Type B pancreatic cell (in vitro differentiated cells): ENCODE measurements at places on chromosomes 7 and 10.

- no peak overlapping the region for H3K4me3 ChIP-seq
- H3K4me1 ChIP-seq: peaks cover 4% of the 10 kb centered on the region
- H3K27me3 ChIP-seq: peaks cover 8% of the 10 kb centered on the region
- DNase-seq: no peak
- H3K36me3 ChIP-seq: peaks cover 15% of the 10 kb centered on the region
- no peak overlapping the region for H3K27ac ChIP-seq
Measured at GRCh38 chr7:129443612-129444011, 9.4 kb downstream of the STRIP2 start.

GRCh38 chr10:4048236-4048864 lies 263.3 kb upstream of the KLF6 start:
- no peaks in the 10 kb centered on the region for H3K27me3 ChIP-seq
- no peak for DNase-seq
- H3K4me1 ChIP-seq: peaks cover 4% of the 10 kb centered on the region
- H3K27ac ChIP-seq: no peak overlapping the region

GRCh38 chr7:519484-520390 lies at the start of gene PDGFA:
Gene PDGFA (minus strand): TSS chr7:519846. CDS start chr7:519001, 845 bp downstream.
- peak within 1 kb of the TSS; percentile 92 for H3K4me3 ChIP-seq
- H3K27me3 ChIP-seq: peaks cover 49% of the 10 kb centered on the region
- H3K27ac ChIP-seq: peak within 1 kb of the TSS; percentile 83
- H3K36me3 ChIP-seq: no peaks in the 10 kb centered on the region
- H3K4me1 ChIP-seq: peaks cover 6% of the 10 kb centered on the region

GRCh38 chr7:114084472-114085312 lies 165.9 kb upstream of the PPP1R3A start:
- DNase-seq: no peak
- no peaks in the 10 kb centered on the region for H3K36me3 ChIP-seq
- H3K27ac ChIP-seq: peak overlapping the region; percentile 94
- peaks cover 48% of the 10 kb centered on the region for H3K4me1 ChIP-seq
- H3K27me3 ChIP-seq: peaks cover 85% of the 10 kb centered on the region

- no peaks in the 10 kb centered on the region for H3K36me3 ChIP-seq
- H3K27me3 ChIP-seq: no peaks in the 10 kb centered on the region
- no peak overlapping the region for H3K27ac ChIP-seq
- H3K4me3 ChIP-seq: no peak overlapping the region
- DNase-seq: no peak
Measured at GRCh38 chr10:53403688-53404087, 631.1 kb upstream of the MBL2 start.

DNA sequence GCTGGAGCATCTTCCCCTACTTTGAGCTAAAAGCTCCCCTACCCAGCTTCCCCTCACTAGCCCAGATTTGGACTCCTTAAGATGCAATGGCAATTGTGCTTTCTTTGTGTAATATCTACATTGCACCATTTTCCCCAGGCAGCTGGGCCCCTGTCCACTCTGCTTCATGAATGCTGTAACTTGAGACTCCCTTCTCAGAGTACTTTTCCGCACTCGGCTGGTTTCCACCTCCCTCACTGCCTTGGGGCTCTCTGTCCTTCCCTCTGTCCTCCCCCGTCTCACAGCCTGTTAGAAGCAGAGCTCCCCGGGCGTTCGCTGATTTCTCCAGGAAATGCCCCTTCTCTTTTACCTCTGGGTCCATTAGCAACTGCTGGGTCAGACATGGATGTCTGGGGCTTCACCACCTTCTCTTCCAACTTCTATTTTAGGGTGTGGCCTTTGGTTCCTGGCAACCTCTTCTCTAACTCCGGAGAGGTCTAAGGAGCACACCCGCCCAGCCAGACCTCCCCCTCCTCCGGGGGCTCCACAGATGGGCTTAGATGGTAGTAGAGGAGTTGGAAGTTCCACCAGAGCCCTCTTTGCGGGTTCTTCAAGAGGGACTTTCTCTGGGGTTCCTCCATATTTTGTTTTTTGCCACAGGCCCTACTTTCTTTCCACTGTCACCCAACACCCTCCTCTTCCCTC lies 2.9 kb upstream of the TMEM72 start:
- H3K27ac ChIP-seq: peak overlapping the region; percentile 68
- peaks cover 6% of the 10 kb centered on the region for H3K27me3 ChIP-seq
- H3K4me3 ChIP-seq: peak overlapping the region; percentile 73
- DNase-seq: no peak

DNA sequence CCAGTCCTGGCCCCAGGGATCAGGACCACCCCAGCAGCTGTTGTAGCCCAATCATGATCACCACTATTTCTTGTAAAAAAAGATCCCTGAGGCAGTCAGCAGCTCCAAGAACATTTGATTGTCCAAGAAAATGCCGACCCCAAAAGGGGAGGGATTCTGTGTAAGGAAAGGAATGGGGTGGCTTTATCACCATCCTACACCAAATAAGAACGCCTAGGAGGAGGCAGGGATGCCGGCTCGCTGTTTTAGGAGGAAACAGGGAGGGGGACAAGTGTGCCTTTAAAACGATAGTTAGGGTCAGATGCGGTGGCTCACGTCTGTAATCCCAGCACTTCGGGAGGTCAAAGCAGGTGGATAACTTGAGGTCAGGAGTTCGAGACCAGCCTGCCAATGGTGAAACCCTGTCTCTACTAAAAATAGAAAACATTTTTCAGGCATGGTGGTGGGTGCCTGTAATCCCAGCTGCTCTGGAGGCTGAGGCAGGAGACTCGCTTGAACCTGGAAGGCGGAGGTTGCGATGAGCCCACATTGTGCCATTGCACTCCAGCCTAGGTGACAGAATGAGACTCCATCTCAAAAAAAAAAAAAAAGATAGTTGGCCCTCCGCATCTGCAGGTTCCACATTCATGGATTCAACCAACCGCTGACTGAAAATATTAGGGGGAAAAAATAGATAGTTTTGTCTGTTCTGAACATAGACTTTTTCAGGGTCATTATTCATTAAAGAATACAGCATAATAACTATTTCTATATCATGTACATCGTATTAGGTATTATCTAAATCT lies 63.6 kb downstream of the PDIA4 start:
- peaks cover 3% of the 10 kb centered on the region for H3K27me3 ChIP-seq
- peaks cover 19% of the 10 kb centered on the region for H3K4me1 ChIP-seq
- no peak overlapping the region for H3K27ac ChIP-seq
- peak overlapping the region; percentile 96 for H3K4me3 ChIP-seq

DNA sequence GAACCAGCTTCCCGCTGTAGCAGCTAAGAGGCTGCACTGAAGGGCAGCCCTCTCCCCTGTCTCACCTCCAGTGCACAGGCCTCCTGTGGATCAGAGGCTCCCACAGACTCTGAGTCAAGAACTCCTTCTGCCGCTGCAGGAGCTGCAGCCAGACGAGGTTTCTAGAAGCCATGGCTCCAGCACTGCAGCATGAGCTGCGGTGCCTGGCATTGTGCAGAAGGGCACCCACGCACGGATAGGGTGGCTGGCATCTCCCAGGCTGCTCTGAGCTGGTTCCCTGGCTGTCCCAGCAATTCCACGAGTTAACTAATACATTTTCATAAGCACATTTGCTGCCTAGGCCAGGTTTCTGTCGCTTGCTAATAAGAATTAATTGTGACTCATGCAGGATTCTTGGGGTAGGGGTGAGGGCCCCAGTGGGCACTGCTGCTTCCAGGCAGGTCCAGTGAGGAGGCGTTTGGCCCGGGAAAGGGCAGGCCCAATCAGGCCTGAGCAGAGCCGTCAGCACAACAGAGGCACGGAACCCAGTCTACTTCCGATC lies 594.2 kb downstream of the DNAJB6 start:
- no peak for DNase-seq
- peaks cover 11% of the 10 kb centered on the region for H3K4me1 ChIP-seq
- H3K4me3 ChIP-seq: no peak overlapping the region
- H3K36me3 ChIP-seq: peaks cover 4% of the 10 kb centered on the region

DNA sequence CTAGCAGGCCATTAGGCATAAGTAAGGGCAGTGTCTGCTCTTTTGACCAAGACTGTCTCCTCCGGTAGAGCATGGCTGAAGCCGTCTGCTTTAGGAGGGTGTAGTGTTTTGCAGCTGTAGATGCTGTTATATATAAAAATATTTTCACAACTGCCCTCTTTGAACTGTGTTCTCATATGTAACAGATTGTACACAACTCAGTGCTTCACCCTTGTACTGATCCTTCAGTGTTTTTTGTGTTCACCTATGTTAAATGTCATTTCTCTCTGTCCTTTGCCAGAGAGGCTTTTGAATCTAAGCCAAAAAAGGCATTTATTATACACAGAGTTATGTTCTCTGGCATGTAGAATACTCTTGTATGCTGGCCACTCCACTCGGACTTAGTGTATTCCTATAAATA lies 135.5 kb downstream of the BICC1 start:
- no peak overlapping the region for H3K4me3 ChIP-seq
- no peaks in the 10 kb centered on the region for H3K27me3 ChIP-seq
- DNase-seq: no peak
- peaks cover 3% of the 10 kb centered on the region for H3K36me3 ChIP-seq
- H3K4me1 ChIP-seq: peaks cover 18% of the 10 kb centered on the region

GRCh38 chr10:124723826-124724225 lies 20.4 kb downstream of the FAM53B start:
- no peaks in the 10 kb centered on the region for H3K36me3 ChIP-seq
- no peak for DNase-seq
- H3K4me1 ChIP-seq: peaks cover 53% of the 10 kb centered on the region
- H3K27ac ChIP-seq: peak overlapping the region; percentile 65
- no peak overlapping the region for H3K4me3 ChIP-seq

GRCh38 chr7:140263277-140263676 lies 86.5 kb upstream of the KDM7A start:
- H3K36me3 ChIP-seq: no peaks in the 10 kb centered on the region
- no peak overlapping the region for H3K27ac ChIP-seq

DNA sequence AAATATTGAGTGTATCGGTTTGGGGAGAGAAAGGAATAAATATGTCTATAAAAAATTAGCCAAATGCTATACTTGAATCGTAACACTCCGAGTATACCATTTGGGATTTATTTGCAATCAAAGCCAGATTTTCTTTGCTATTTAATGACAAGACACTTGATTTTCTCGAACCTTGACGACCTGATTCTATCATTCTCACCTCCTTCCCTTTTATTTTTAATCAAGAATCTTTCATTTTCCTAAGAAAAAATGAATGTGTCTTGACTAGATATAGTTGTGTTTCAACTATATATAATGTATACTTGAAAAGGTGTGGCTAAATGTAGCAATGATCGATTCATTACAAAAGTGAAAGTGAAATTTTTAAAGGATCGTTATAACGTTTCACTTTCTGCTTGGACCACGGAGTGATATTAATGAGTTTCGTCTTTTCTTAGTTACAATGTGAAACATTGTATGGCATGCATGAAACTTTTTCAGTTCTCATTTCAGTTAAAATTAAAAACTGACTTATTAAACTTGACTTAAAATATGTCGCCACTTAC lies 562 bp downstream of the NUB1 start:
- H3K4me1 ChIP-seq: peaks cover 11% of the 10 kb centered on the region
- no peaks in the 10 kb centered on the region for H3K27me3 ChIP-seq
- no peak for DNase-seq
- H3K4me3 ChIP-seq: peak overlapping the region; percentile 90
- peak overlapping the region; percentile 77 for H3K27ac ChIP-seq

- H3K36me3 ChIP-seq: peaks cover 4% of the 10 kb centered on the region
- DNase-seq: no peak
- no peaks in the 10 kb centered on the region for H3K27me3 ChIP-seq
- peaks cover 5% of the 10 kb centered on the region for H3K4me1 ChIP-seq
- H3K4me3 ChIP-seq: no peak overlapping the region
Measured at GRCh38 chr10:16887565-16887964, 70.3 kb upstream of the RSU1 start.

DNA sequence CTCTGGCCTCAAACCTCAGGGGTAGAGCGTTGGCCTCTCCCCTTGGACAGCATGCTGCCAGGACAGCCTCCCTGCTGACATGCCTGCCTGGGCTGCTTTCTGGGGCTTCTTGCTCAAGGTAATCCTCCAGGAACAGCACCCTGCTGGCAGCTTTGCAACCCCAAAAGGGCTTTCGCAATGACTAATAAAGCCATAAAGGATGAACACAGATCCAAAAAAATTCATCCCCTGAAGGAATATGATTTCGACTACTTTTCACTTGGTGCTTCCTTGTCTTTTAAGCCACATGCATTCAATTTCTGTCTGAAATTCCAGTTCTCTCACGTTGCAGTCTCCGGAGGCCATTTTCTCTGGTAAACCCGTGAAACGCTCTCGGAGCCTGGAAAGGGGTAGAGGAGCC lies 15.1 kb upstream of the SH3PXD2A start:
- peak overlapping the region; percentile 68 for H3K27ac ChIP-seq
- no peaks in the 10 kb centered on the region for H3K27me3 ChIP-seq
- H3K4me1 ChIP-seq: peaks cover 27% of the 10 kb centered on the region
- H3K4me3 ChIP-seq: peak overlapping the region; percentile 35
- H3K36me3 ChIP-seq: peaks cover 6% of the 10 kb centered on the region
- DNase-seq: no peak

DNA sequence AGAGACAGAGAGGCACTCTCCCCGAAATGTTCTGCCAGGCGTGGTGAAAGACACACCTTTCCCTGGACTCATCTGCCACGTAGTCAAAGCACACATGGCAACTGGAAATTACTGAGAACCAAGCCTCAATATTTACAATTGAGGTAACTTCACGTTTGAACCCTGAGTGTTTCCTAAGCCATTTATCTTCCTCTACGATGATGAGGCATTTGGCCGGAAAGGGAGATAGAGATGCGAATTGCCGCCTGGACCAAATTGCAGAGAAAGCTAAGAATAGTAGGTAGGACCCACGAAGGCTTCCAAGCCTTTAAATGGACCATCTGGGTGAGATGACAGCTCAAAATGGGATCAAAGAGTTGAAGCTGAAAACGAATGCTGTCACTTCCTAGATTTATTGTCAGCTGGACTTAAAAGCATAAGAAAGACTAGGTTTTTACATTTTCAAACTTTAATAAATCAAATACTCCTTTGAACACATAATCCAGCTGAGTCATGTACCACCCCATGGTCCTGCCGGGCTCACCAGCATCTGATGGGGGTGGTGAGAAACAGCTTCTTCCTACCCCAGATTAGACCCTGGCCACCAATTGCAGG lies 135.6 kb upstream of the LYZL2 start:
- peaks cover 7% of the 10 kb centered on the region for H3K27me3 ChIP-seq
- no peak for DNase-seq
- H3K36me3 ChIP-seq: no peaks in the 10 kb centered on the region

DNA sequence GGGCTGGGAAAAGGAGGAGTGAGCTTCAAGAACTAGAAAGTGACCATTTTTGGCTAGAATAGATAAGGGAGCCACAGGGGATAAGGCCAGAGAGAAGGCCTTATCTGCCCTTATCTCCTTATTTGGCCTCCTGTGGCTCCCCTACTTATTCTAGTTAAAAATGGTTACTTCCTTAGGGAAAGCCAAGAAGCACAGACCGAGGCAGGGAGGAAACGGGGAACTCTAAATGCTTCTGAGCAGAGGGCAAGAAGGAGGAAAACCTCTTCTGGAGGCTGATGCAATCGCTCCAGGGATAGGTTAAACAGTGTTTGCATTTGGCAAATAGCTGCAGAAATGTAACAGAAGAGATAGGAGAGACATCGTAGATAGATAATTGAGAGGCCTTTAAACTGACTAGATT lies 18.6 kb downstream of the NRP1 start:
- no peak overlapping the region for H3K4me3 ChIP-seq
- no peaks in the 10 kb centered on the region for H3K27me3 ChIP-seq
- no peak overlapping the region for H3K27ac ChIP-seq
- peaks cover 14% of the 10 kb centered on the region for H3K4me1 ChIP-seq

DNA sequence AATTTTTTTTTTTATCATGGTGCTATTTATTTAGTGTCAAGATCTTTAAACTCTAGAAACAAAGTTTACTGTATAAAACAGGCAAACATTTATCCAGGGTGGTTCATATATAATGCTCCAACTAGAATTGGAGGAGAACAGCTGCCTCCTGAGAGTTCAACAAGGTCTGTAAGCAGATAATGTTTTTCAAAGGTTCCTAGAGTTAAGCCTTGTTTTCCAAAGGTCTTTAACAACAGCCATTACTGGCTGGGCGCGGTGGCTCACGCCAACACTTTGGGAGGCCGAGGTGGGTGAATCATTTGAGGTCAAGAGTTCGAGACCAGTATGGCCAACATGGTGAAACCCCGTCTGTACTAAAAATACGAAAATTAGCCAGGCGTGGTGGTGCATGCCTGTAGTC lies 316.7 kb downstream of the CCDC3 start:
- H3K4me1 ChIP-seq: peaks cover under 1% of the 10 kb centered on the region
- no peak overlapping the region for H3K4me3 ChIP-seq
- DNase-seq: no peak
